NCI-H526 treated with DMSO at 0.1 percent for 48 hours (cell line): ENCODE measurements at places on chromosomes 16 and 17.

DNA sequence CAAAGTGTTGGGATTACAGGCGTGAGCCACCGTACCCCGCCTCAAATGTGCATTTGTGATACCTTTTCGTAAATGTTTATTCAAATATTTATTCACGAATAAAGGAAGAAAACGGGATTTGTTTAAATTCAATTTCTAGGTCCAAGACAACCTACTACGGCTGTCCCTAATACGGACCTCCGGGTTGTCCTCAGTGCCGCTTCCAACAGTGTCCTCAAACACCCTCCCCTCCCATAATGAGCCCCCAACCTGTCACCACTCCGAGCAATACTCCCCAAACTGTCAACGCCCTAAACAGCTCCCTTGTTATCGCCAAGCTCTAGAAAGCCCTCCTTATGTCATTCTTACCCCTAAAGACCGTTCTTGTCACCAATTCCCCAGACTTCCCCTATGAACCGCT is 539 bp upstream of the GABARAPL2 start:
- DNase-seq: no peak

DNA sequence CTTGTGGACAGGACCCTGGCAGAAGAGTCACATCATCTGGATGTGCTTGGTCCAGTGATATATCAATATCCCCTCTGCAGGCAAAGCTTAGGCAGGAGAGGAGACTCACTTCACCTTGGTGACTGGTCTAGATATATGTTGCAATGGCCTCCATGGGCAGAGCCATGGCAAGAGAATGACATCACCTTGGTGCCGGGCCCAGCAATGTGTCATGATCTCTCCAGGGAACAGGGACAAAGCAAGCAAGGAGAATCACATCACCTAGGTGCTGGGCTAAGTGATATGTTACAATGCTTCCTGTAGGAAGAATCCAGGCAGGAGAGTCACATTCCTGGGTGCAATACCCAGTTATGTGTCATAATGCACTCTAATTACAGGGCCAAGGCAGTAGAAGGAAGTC is 2106.2 kb downstream of the TP53TG3F start:
- no peak for DNase-seq

DNA sequence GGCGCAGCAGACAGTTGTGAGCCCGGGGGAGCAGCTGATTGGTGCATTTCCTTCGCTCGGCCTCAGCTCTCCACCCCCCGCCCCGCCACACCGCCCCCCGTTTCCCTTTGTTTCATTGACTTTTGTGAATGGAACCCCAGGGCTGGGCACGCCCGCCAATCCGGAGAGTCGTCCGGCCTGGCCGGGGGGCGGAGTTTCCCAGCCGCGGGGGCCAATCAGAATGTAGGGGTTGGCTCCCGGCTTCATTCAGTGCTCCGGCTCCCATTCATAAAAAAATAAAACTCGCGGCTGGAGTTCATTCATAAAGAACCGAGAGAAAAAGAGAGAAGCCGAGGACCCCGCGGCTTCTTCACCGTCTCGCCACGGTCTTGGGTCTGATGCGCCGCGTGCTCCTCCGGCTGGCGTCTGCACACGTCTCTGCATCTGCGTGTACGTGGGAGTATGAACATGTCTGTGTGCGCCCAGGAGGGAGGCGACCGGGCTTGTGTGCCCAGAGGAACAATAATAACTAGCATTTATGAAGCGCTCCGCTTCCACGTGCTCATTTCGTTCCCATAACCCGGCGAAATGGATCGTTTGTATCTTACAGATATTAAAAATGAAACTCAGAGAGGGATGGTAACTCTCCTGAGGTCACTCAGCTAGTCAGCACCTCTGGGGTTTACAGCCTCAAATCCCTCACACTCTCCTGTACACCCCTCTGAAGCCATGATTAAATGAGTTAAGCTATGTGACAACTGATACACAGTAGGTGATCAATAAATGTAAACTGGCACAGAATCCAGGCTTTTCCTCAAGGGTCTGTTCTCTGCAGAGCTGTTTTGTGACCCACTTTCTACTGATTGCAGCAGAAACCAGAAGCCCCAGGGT is at the start of gene ETV4:
Gene ETV4 (minus strand): TSS at position 22 of the 870 bp plus-strand sequence. CDS start 723 bp downstream, outside the sequence.
- peak; percentile 61 for DNase-seq

DNA sequence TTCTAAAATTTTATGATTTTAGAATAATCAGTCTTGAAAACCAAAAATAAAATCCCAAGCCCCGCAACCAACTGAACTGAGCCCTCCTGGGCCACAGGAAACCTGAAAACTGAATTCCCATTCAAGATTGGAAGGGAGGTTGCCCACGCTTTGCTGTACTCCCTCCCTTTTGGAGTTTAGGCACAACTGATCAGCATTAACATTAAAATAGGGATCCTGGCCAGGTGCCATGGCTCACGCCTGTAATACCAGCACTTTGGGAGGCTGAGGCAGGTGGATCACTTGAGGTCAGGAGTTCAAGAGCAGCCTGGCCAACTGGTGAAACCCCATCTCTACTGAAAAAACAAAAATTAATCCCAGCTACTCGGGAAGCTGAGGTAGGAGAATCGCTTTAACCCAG is 52.7 kb upstream of the NETO2 start:
- no peak for DNase-seq

DNA sequence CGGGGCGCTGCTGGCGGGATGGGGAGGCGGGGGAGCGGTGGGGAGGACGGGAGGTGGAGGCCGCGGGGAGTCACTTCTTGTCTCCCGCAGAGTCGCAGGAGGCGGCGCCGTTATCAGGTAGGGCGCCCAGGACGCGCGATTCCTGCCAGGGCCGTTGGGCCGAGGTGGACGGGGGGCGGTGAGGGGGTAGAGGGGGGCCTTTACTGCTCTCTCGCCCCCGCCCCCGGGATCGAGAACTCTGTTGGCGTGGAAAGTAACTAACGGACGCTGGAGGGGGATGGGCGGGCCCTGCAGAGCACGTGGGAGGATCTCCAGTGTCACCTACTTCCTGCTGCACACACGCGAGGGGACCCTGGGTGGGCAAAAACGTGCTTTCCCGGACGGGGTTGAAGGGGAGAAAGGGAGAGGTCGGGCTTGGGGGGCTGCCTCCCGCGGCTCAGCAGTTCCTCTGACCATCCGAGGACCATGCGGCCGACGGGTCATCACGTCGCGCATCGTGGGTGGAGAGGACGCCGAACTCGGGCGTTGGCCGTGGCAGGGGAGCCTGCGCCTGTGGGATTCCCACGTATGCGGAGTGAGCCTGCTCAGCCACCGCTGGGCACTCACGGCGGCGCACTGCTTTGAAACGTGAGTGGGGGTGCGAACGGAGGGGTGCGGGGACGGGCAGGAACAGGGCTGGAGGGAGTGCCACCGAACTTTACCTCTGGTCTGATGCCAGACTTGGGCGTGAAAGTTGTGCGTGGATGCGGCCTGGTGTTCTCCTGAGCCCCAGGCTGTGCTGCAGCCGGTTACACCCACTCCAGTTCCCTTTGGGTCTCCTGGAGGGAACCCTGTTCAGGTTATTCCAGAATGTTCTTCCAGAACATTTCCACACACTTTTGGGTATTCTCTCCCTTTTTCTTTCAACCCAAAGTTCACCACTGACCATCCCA is 569 bp downstream of the PRSS21 start:
- no peak for DNase-seq

GRCh38 chr17:76716839-76717215 is 6.1 kb upstream of the MXRA7 start:
- no peak for DNase-seq

- DNase-seq: peak; percentile 40
Observed at GRCh38 chr17:32483451-32484019, 3.3 kb upstream of the CDK5R1 start.

GRCh38 chr16:80047842-80048241 is 447.3 kb upstream of the MAF start:
- DNase-seq: no peak

GRCh38 chr16:73027685-73028111 is 20.2 kb downstream of the ZFHX3 start:
- no peak for DNase-seq

DNA sequence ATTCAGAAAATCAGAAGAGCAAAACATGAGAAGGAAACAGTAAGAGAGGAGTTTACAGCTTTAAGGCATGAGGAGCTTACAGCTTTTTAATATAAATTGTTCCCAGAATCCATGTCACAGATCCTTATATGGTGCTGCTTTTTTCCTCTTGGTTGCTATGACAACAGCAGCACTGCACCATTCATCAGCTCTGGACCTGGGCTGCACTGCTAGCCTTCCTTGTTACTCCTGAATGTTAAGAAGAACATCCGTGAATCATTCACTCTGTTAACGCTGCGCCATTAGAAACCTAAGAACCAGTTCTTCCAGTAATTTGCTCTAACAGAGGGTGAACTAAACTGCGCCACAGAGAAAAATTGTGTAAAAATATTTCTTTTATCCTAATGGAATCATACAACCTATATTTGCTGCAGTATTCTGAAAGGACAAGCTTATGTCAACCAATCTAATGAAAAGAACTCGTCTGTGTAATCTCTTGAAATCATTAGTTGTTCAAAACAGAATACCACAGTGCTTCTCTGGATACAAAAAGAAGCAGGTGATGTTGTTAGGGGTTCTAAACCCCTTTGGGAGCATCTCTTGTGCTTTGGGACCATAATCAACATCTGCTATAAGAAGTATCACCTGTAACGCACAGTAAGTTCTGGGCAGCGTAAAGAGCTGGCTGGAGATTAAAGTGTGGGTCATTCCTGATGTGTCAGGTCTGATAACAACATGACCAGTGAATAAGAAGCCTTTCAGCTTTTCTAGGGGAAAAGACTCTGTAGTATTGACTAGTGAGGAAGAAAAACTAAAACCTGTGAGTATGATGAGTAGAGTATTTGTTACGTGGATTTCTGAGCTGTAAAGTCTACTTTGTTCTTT is 151.2 kb downstream of the TANC2 start:
- no peak for DNase-seq

- no peak for DNase-seq
Observed at GRCh38 chr17:29195465-29196081, 15.4 kb upstream of the MYO18A start.
